ENCODE measurements at places on chromosomes 4 and X. TPM values are rescaled to one million over a fixed set of nuclear protein-coding genes. Genes with fewer than 3 reads are reported as not detected.

Gene PLAC8
- polyA plus RNA-seq = 1.7 TPM

Gene AMBN
- polyA plus RNA-seq = not detected

Gene RS1
- not detected for polyA plus RNA-seq

Gene PAGE2
- polyA plus RNA-seq = not detected

Gene NLGN3
- polyA plus RNA-seq = not detected

Gene TLR3
- polyA plus RNA-seq = 1.1 TPM

Gene SULT1B1
- 0.03 TPM for polyA plus RNA-seq

Gene CORIN
- polyA plus RNA-seq = not detected

Gene SLC9B1
- polyA plus RNA-seq = 0.16 TPM

Gene GPR82
- not detected for polyA plus RNA-seq

Gene SPOCK3
- polyA plus RNA-seq = not detected

Gene HTRA3
- polyA plus RNA-seq = not detected

Gene ZNF674
- polyA plus RNA-seq = 0.68 TPM

Gene HSFX2
- polyA plus RNA-seq = 0.54 TPM

Gene ADGRG2
- polyA plus RNA-seq = not detected

Gene EVC
- polyA plus RNA-seq = 5.5 TPM

Gene ARSJ
- polyA plus RNA-seq = 2.5 TPM
